Mammary microvascular endothelial cell (primary cell): ENCODE measurements at places on chromosomes 2 and 18. TPM values are rescaled to one million over a fixed set of nuclear protein-coding genes. Genes with fewer than 3 reads are reported as not detected.

The TMEM247 gene
- total RNA-seq, result not detected in 2 replicates

The ALMS1 gene
- total RNA-seq, result 9.3 and 12.8 TPM in 2 replicates

The WNT6 gene
- not detected in 2 replicates for total RNA-seq

The NT5C1B gene
- total RNA-seq, result not detected in 2 replicates

The TIGD1 gene
- total RNA-seq, result 2.7 and 3.7 TPM in 2 replicates

The ERBB4 gene
- under 0.01 and 0.07 TPM in 2 replicates for total RNA-seq

The INHA gene
- not detected in 2 replicates for total RNA-seq

The RBKS gene
- total RNA-seq, result 1.0 and 2.0 TPM in 2 replicates

The PSMA8 gene
- not detected in 2 replicates for total RNA-seq

The CGREF1 gene
- 1.5 and 3.5 TPM in 2 replicates for total RNA-seq

The LYPD1 gene
- 24.4 and 26.4 TPM in 2 replicates for total RNA-seq

The TFPI gene
- total RNA-seq, result 145 and 152 TPM in 2 replicates

The GALNT3 gene
- total RNA-seq, result 0.30 and 1.2 TPM in 2 replicates

The PJVK gene
- total RNA-seq, result not detected in 2 replicates

The FKBP1B gene
- 15.6 and 21.6 TPM in 2 replicates for total RNA-seq

The TTC27 gene
- total RNA-seq, result 26.4 and 30.3 TPM in 2 replicates

The FLACC1 gene
- total RNA-seq, result 0.44 TPM in 1 of 2 replicates, not detected in the other

The SAG gene
- total RNA-seq, result not detected in 2 replicates

The UGT1A9 gene
- not detected in 2 replicates for total RNA-seq

The OXER1 gene
- total RNA-seq, result not detected in 2 replicates

The INO80C gene
- total RNA-seq, result 13.8 and 14.9 TPM in 2 replicates

The SLC38A11 gene
- not detected in 2 replicates for total RNA-seq

The LRATD1 gene
- total RNA-seq, result 2.3 and 3.8 TPM in 2 replicates

The UGT1A10 gene
- total RNA-seq, result not detected in 2 replicates

The PAIP2B gene
- total RNA-seq, result 0.27 and 0.49 TPM in 2 replicates

The CHN1 gene
- 17.4 and 25.6 TPM in 2 replicates for total RNA-seq

The DSC2 gene
- total RNA-seq, result 0.07 and 0.20 TPM in 2 replicates

The MYO5B gene
- 1.8 and 2.1 TPM in 2 replicates for total RNA-seq

The DNAJC27 gene
- 0.53 and 2.1 TPM in 2 replicates for total RNA-seq

The RGPD8 gene
- 1.5 and 2.1 TPM in 2 replicates for total RNA-seq

The RGPD3 gene
- 0.10 and 0.13 TPM in 2 replicates for total RNA-seq

The SPIRE1 gene
- total RNA-seq, result 21.0 and 23.2 TPM in 2 replicates

The ERICH2 gene
- not detected in 2 replicates for total RNA-seq

The CNGA3 gene
- 0.05 TPM in 1 of 2 replicates, not detected in the other for total RNA-seq
